ENCODE measurements at places on chromosomes 4 and X. TPM values are rescaled to one million over a fixed set of nuclear protein-coding genes. Genes with fewer than 3 reads are reported as not detected.

- DNase-seq = no peak
These were observed 85.6 kb upstream of the EFHC2 start for GRCh38 chrX:44428989-44429627.

GRCh38 chrX:19331831-19332230 lies 11.9 kb upstream of the PDHA1 start:
- DNase-seq = no peak

- DNase-seq = peak; percentile 40
These were observed 49.4 kb downstream of the RTL9 start for GRCh38 chrX:110407910-110408545.

DNA sequence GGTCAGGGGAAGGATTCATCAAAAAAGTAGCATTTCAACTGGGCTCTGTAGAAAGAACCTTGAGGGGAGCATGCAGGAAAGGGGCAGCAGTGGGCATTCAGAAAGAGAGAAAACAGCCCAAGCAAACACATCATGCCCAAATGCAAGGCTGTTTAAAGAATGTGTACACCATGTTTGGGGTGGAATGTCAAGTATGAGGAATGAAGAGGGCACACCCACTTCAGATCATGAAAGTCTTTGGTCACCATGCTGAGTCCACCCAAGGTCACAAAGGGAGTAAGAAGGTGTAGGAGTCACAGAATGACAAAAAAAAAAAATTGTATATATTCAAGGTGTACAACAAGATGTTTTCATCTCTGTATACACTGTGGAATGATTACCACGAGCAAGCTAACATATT lies 9.4 kb downstream of the S100G start:
- no peak for DNase-seq

GRCh38 chrX:10598540-10598939 lies 21.8 kb downstream of the MID1 start:
- peak; percentile 37 for DNase-seq

DNA sequence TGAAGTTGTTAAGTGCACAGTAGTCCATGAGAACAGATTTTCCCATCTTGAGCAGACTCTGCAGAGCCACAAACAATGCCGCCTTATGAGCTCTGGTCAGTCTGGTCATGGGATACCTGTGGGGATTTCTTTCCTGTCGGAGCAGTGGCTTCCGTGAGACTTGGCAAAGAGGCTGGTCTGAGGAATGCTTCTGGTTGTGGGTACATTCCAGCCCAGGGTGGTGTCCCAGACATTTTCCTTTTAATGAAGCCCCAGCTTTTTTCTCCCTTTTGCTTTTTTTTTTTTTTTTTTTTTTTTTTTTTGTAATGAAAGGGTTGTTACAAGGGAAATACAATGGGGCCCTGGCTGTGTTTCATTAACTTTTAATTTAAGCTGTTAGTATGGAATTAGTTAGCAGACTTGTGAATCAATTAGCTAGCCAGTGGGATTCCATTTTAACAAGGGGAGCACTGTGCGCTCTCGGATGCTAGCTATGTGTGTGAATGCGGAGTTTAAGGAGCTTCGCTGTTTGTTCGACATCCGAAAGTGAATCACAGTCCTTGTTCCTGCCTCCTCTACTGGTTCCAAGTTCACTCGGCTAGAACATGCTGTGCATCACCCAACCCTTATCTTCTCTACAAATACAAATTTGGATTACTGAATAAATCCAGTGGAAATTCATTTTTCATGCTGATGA lies 225.1 kb downstream of the CBR4 start:
- no peak for DNase-seq

The SSX1 gene
- not detected for total RNA-seq

The OTOP1 gene
- total RNA-seq = not detected

The GSX2 gene
- not detected for total RNA-seq

The CXorf65 gene
- total RNA-seq = not detected

Measured in body of pancreas (tissue), 4 donors.